ENCODE measurements at places on chromosomes 12 and 14.

DNA sequence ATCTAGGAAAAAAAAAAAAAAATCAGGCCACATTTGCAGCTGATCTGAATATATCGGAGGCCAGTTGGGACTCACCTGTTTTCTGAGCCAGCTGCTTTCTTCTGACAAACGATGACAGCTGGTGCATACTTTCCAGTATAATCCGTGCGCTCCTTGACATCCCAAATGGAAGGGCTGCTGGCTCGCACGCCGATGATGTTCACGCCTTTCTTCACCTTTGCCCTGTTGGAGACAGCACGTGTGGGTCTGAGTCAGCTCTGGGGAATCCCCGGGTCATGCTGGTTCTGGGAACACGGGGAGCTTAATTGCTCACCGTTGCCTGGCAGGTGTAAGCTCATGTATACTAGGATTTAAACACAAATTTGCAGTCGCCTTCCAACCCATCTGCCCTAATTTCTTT, 372.8 kb downstream of the TMEM132D start:
- peak; percentile 24 for DNase-seq

GRCh38 chr12:130881548-130881947, 9.7 kb downstream of the RAN start:
- no peak for DNase-seq

DNA sequence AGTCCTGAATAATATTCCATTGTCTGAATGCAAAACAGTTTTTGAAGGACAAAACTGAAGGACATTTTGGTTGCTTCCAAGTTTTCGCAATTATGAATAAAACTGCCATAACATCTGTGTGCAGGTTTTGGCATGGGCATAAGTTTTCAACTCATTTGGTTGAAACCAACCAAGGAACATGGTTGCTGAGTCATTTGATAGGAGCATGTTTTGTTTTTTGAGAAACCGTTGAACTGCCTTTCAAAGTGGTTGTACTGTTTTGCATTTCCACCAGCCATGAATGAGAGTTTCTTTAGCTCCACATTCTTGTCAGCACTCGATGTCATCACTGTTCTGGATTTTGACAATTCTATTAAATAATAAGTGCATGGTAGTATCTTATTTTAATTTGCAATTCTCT, 23.0 kb upstream of the GSG1 start:
- DNase-seq, result no peak

GRCh38 chr12:51901121-51901817, 6.0 kb upstream of the ACVRL1 start:
- no peak for DNase-seq

GRCh38 chr12:1830981-1831963, 10.9 kb downstream of the LRTM2 start:
- DNase-seq, result peak; percentile 81

GRCh38 chr14:58713677-58714076, 75.9 kb downstream of the DACT1 start:
- DNase-seq, result no peak

- DNase-seq, result no peak
These were observed 85.5 kb upstream of the TRAF3 start for GRCh38 chr14:102691763-102692162.

GRCh38 chr12:106049105-106049504, 89.6 kb downstream of the NUAK1 start:
- no peak for DNase-seq

GRCh38 chr14:66121859-66122258, 364.3 kb upstream of the CCDC196 start:
- DNase-seq, result no peak

- no peak for DNase-seq
These were observed 884 bp upstream of the TMEM132C start for GRCh38 chr12:128266086-128266485.

GRCh38 chr14:89578156-89578555, 161.1 kb upstream of the FOXN3 start:
- DNase-seq, result no peak

GRCh38 chr14:92973261-92973797, 50.4 kb downstream of the CHGA start:
- no peak for DNase-seq

GRCh38 chr14:64707661-64708060, 3.4 kb downstream of the PLEKHG3 start:
- DNase-seq, result peak; percentile 72

DNA sequence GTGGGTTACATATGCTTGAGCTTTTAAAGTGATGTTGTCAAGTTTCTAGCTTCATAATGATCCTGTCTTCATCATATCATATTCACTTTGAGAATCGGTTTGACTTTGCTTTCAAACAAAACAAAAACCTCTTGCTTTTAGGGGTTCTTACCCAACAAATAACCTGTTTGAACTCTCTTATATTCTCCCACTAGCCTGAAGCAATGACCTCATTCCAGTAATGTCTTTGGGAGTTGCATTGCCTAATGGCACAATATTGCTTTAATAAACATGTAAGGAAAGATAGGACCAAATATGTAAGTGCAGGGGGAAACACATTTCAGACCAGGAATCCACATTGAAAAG, 27.7 kb downstream of the WBP11 start:
- peak; percentile 49 for DNase-seq
